Cardiac muscle cell (in vitro differentiated cells and primary cell): ENCODE measurements at places on chromosomes 16 and 17. TPM values are rescaled to one million over a fixed set of nuclear protein-coding genes. Genes with fewer than 3 reads are reported as not detected.

Gene SGSM2
- polyA plus RNA-seq: 99.3 and 107 TPM in 2 replicates

DNA sequence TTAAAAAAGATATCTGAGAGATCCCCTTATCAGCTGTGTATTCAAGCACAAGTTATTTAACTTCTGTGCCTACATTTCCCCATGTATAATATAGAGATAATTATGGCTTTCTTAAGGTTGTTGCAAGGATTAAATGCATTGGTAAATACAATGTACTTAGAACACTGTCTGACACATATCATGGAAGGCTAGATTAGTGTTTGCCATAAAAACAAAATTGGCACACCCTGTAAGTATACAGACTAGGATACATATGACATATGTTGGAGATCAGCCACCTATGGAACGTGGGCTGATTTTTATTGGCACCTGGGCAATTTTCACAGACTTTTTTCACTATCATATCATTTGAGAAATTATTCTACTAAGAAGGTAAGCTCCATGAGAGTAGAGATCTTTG, 2.2 kb downstream of the PMFBP1 start:
- H3K4me3 ChIP-seq: no peak overlapping the region
- no peak for DNase-seq
- no peaks in the 10 kb centered on the region for H3K36me3 ChIP-seq

DNA sequence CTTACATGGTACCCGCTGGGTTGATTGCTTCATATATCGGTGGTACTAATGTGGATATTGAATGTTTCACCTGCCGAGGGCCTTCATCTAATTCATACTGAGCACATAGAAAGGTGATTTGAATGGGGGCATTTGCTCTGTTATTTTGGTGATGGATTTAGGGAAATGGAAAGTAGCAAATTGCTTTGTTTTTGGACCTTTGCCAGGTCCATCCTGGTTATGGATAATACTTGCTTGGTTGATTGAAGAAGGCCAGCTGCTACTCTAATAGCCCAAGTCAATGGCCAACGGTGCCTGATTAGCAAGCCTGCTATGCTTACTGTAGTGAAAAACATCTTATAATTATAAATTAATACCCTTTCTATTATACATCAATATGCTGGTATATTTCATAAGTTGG, 253.6 kb downstream of the CDH13 start:
- no peaks in the 10 kb centered on the region for H3K36me3 ChIP-seq
- H3K4me1 ChIP-seq: no peaks in the 10 kb centered on the region
- DNase-seq: no peak
- H3K27ac ChIP-seq: no peak overlapping the region
- H3K27me3 ChIP-seq: no peaks in the 10 kb centered on the region

GRCh38 chr17:58307468-58308172, 21.0 kb downstream of the TSPOAP1 start:
- no peaks in the 10 kb centered on the region for H3K27me3 ChIP-seq
- H3K4me1 ChIP-seq: no peaks in the 10 kb centered on the region
- no peak overlapping the region for H3K27ac ChIP-seq
- no peaks in the 10 kb centered on the region for H3K36me3 ChIP-seq
- DNase-seq: no peak
- no peak overlapping the region for H3K4me3 ChIP-seq

DNA sequence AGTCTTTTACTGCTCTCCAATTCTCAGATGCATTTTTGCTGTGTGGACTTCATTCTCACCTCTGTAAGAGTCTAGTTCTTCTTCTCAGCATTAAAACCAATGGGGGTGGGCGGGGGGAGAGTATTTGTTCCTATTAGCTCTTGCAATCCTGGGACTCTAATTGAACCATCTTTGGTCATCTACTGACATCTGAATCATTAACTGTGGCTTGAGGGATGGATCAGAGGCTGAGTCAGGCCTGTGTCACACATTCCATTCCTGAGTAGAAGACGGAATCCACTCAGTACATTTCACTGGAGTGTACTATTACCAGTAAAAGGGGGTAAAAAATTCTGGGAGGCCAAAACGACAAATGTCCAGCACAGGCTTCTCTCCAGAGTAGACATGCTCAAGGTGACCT, 12.8 kb upstream of the ZNF23 start:
- no peaks in the 10 kb centered on the region for H3K4me1 ChIP-seq
- no peak overlapping the region for H3K27ac ChIP-seq
- no peak overlapping the region for H3K4me3 ChIP-seq

DNA sequence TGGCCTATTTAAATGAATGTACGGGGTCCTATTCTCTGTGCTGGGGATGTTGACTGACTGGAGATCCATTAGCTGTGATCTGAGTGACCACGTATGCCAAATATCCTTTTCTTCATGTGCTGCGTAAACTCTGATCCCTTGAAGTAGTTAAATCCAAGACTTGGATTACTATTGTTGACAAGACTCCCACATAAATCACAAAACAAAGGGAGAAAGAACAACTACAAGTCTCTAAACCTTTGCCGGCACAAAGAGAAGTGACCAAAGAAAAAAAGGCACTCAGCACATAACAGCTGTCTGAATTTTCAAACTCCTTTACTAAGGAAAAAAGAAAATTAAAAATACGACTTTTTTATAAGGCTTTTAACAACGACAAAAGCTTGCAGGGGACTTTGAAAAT, 559.9 kb upstream of the CDH8 start:
- no peaks in the 10 kb centered on the region for H3K27me3 ChIP-seq
- no peak overlapping the region for H3K27ac ChIP-seq
- no peak for DNase-seq

Gene PRR15L
- polyA plus RNA-seq: 0.22 TPM in 1 of 2 replicates, not detected in the other

DNA sequence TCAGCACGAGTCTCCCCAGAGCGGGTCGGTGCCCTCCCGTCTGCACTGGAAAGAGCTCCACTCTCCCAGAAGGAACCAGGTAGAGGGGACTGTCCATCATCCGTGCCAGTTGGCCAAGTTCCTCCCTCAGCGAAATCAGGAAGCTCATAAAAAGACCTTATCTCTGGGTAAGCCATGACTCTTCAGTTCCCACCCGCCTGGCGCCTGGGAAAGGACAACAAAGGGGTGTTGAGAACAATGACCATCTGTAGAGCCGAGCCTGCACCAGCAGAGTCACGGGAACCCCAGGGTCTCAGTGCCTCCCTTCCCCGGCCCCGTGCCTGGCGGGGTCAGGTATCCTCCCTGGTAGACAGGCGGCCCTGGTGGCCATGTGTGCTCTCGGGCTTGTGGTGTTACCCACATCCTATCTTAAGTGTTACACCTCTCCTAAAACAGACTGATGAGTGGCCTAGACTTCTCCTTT, 190.7 kb downstream of the AXIN2 start:
- no peaks in the 10 kb centered on the region for H3K4me1 ChIP-seq
- no peak for DNase-seq
- no peaks in the 10 kb centered on the region for H3K27me3 ChIP-seq
- no peaks in the 10 kb centered on the region for H3K36me3 ChIP-seq
- H3K27ac ChIP-seq: no peak overlapping the region

GRCh38 chr17:82349287-82349701, 9.8 kb upstream of the TEX19 start:
- H3K4me3 ChIP-seq: no peak overlapping the region
- no peaks in the 10 kb centered on the region for H3K36me3 ChIP-seq
- no peak for DNase-seq
- H3K27me3 ChIP-seq: no peaks in the 10 kb centered on the region
- H3K27ac ChIP-seq: no peak overlapping the region

- H3K27ac ChIP-seq: no peak overlapping the region
- H3K36me3 ChIP-seq: no peaks in the 10 kb centered on the region
- no peak overlapping the region for H3K4me3 ChIP-seq
- peaks cover 3% of the 10 kb centered on the region for H3K4me1 ChIP-seq
- DNase-seq: no peak
- no peaks in the 10 kb centered on the region for H3K27me3 ChIP-seq
These were observed 520.8 kb downstream of the HAPSTR1 start for GRCh38 chr16:9612267-9612666.
